ENCODE measurements at places on chromosomes 11 and 22. TPM values are rescaled to one million over a fixed set of nuclear protein-coding genes. Genes with fewer than 3 reads are reported as not detected.

SPTBN2 gene
- 0.12 TPM for polyA plus RNA-seq

TAGLN gene
- polyA plus RNA-seq: 0.68 TPM

KRTAP5-7 gene
- polyA plus RNA-seq: not detected

MMP13 gene
- not detected for polyA plus RNA-seq

MRGPRX4 gene
- polyA plus RNA-seq: not detected

TBC1D22A gene
- polyA plus RNA-seq: 28.6 TPM

CRYAB gene
- 0.55 TPM for polyA plus RNA-seq

ARHGAP8 gene
- not detected for polyA plus RNA-seq

C11orf21 gene
- polyA plus RNA-seq: not detected

P2RY2 gene
- polyA plus RNA-seq: not detected

KMT2A gene
- 9.6 TPM for polyA plus RNA-seq

ENTHD1 gene
- not detected for polyA plus RNA-seq

IRAG1 gene
- polyA plus RNA-seq: not detected

XKR3 gene
- not detected for polyA plus RNA-seq

TMEM121B gene
- polyA plus RNA-seq: not detected

UBQLNL gene
- polyA plus RNA-seq: not detected

DNAJB7 gene
- 0.54 TPM for polyA plus RNA-seq

C1QTNF5 gene
- not detected for polyA plus RNA-seq

LDLRAD3 gene
- polyA plus RNA-seq: 14.5 TPM

TSKU gene
- polyA plus RNA-seq: 0.71 TPM
